ENCODE measurements at places on chromosomes 4 and X. TPM values are rescaled to one million over a fixed set of nuclear protein-coding genes. Genes with fewer than 3 reads are reported as not detected.

DNA sequence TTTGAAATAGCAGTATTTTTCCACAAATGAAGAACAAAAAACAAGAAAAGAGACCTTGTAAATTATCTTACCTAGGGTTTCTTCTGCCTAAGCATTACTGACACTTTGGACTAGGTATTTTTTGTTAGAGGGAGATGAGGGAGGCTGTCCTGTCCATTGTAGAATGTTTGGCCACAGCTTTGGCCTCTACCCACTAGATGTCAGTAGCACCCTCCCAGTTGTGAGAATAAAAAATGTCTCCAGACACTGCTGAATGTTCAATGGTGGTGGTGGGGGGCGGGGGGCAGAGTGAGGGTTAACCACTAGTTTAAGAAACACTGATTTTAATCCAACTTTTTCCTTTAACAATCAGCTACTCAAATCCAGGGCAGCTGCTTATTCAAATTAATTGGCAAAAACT, 25.8 kb downstream of the OTUD4 start:
- DNase-seq, result no peak

DNA sequence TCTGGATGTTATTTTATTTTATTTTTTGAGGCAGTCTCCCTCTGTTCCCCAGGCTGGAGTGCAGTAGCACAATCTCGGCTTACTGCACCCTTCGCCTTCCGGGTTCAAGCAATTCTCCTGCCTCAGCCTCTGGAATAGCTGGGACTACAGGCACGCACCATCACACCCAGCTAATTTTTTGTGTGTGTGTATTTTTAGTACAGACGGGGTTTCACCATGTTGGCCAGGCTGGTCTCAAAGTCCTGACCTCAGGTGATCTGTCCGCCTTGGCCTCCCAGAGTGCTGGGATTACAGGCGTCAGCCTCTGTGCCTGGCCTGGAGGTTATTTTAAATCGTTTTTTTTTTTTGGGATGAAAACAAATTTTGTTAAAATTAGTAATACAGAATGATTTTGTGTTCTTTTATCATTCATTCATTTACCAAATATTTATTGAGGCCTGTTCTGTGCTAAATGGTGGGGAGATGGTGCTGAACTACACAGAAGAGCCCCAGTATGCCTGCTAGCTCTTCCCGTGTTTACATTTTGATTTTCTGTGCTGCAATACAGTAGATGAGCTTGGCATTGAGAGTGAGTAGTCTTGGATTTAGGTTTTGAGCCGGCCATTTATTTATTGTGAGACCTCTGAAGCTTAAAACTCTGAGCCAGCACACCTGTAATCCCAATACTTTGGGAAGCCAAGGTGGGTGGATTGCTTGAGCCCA, 22.7 kb downstream of the ADD1 start:
- no peak for DNase-seq

DNA sequence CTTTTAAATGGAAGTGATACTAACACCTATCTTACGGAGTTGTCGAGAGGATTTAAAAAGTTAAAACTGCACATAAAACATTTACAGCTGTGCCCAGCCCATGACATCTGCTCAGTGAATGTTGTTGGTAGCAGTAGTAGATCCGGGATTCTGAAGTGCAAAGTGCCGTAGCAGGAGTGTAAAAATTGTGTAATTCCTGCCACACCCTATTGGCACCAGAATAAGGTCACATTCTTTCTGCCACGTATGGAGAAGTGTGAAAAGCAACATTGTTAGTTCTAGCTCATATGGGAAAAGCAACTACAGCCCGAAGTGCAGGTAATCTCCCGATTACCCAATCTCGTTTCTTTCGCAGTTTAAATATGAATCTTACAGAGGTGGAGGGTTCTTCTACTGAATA, 31.2 kb downstream of the PRIMPOL start:
- no peak for DNase-seq

AREG gene
- total RNA-seq, result 0.46 TPM

DNA sequence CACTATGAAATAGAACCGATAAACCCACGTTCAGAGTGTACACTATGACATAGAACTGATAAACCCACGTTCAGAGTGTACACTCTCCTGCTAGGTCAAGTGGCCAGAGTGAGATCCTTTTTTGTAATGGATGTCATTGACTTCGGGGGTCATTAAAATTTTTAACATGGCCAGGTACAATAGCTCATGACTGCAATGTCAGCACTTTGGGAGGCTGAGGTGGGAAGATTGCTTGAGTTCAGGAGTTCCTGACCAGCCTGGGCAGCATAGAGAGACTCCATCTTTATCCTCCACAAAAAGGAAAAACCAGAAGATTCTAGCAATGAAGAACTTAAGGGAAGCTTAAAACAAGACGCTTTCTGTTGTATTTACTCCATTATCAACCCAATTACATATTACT, 439.7 kb upstream of the FRG1 start:
- no peak for DNase-seq

DNA sequence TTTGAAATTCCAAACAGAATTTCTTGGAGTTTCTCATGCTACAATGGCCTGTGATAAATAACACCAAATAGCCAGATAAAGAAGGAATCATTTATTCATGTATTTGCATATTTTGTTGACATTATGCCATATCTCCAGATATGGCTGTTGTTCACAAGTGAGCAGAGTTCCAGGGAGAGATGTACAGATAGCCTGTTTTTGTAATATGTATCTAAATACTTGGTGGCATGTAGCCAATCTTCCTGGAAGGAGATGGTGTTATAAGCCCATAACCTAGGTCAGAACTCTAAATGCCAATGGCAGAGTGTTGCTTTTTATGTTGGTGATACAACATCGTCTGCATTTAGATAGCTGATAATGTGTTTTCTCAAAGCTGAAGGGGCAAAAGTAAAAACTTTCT, 292.2 kb downstream of the FBXO8 start:
- DNase-seq, result no peak

DNA sequence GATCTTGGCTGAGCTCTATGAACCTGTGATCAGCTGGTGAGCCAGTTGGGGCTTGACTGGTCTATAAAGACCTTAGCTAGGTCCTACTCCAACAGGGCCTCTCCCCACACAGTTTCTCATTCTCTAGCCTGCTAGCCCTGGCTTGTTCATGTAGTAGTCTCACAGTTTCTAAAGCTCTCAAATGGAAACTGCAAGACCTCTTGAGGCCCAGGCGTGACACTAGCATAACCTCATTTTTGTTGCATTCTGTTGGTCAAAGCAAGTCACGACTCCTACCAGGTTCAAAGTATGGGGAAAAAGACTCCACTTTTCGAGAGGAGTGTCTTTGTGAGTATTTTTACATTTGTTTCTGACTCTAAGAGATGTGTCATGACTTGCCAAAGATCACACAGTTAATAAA, 50.9 kb downstream of the CEP44 start:
- DNase-seq, result no peak

HS3ST1 gene
- 0.07 TPM for total RNA-seq

DNA sequence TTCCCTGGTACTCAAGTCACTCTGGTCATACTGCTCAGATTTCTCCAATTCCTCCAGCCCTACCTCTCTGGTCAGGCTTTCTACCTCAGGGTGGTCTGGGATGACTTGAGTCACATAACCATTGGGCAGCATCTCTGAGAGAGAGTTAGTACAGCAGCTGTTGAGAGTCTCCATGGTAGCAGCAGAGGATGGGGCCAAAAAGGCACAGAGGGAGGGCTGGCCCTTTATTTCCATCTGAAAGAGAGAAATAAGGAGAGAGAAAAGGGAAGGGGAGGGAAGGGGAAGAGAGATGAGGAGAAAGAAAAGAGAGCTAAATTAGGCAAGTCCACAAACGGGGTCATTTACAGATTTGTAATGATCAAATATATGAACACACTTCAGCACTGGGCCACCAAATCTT, 149.1 kb upstream of the ARHGEF9 start:
- DNase-seq, result no peak

GSX2 gene
- not detected for total RNA-seq

SLC4A4 gene
- total RNA-seq, result 1.3 TPM

MAOA gene
- 19.1 TPM for total RNA-seq

DNA sequence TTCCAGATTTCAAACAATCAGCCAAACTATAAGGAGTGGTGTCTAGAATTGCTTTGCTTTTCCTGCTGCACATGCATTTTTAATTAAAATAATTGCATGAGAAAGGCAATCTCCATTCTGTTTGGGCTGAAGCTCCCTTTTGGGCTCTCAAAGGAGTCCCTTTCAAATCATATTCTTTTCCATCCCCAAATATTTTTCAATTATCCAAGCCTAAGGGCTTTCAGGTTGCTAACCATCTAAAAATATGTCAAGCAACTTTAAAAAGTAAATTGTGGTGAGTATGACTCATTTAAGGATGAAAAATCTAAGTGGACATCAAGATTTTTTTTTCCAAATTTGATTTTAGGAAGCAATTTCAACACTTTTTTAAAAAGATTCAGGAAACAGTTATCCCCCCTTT, 28.4 kb downstream of the PIR start:
- DNase-seq, result no peak

DNA sequence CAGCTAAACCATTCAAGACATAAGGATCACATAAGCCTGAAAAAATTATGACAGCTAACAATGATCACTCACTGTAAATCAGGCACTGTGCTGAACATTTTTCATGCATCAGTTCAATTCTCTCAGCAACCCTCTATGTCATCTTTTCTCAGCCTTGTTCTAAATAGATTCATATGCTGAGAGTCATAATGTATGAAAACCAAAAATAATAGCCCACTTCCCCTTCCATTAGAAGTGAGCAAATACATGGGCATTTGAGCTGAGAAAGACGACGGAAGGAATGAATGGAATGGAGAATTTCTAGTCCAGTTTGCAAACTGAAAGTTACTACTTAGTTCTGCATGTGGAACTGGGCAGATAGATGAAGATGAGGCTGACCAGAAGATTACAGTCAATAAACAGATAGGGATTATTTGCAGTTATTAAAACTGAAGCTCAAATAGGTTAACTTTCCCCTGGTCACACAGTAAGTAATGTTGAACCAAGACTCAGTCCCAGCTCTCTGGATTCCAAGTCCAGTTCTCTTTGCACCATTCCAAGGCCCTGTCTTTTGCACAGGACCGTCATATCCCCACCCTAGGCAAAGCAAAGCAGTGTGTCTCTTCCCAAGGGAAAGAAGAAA, 1.6 kb upstream of the SH3RF1 start:
- DNase-seq, result no peak

- no peak for DNase-seq
Measured at GRCh38 chr4:116180157-116180601, 905.2 kb downstream of the TRAM1L1 start.

GRCh38 chrX:56113785-56114436, 118.2 kb upstream of the KLF8 start:
- no peak for DNase-seq

ZNF185 gene
- 0.82 TPM for total RNA-seq

DNA sequence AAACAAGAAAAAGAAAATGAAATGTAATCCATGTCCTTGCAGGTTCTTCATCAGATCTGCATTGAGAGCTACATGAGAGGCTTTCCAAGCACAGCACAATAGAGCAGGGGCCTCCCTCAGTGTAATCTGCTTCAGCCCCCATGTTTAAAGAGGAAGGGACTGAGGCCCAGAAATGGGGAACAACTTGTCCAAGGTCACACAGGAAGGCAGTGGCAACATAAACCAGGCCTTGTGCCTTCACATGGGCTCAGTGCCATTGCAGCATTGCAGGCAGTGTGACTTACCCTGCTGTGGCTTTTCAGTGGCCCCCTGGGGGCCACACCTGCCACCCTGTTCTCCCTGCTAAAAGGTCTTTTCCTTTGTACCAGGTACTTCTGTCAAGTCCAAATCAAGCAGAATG, 20.9 kb upstream of the CD99L2 start:
- no peak for DNase-seq

DIPK2B gene
- not detected for total RNA-seq

GRCh38 chrX:139691843-139692505, 16.0 kb downstream of the MCF2 start:
- no peak for DNase-seq

- no peak for DNase-seq
Measured at GRCh38 chrX:154784149-154784995, 20.9 kb downstream of the MPP1 start.

C4orf36 gene
- not detected for total RNA-seq

DNA sequence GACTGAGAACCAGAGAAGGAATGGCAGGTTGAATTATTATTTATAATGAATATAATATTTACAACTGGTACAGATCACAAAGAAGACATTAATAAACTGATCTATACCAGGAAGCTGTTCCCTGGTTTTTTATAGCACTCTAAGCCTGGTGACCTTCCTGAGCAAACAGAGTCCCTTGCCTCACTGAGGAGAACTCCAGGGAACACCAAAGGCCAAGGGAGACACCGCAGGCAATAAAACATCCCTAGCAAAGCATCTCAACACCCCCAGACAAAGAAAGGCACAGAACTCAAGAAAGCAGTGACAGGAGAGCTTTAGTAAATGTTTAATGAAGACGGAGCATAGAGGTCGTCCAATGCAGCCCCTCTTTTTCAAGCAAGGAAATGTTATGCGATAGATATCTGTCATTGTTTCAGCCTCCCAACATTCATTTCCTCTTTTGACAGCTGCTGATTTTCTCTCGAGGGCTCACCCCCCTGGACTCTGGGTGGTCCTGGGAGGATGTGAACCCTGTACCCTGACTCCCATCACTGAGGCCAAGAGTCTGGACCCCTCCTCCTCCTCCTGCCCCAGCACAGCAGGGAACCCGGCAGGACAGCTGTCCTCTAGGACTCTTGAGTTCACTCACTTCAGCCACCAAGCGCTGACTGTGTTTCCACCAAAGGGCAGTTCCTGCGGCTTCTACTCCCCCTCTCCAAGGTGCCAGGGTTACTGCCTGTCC, 342.5 kb upstream of the GATB start:
- DNase-seq, result no peak

- DNase-seq, result no peak
Measured at GRCh38 chrX:42073448-42073847, 150.1 kb upstream of the CASK start.

DNA sequence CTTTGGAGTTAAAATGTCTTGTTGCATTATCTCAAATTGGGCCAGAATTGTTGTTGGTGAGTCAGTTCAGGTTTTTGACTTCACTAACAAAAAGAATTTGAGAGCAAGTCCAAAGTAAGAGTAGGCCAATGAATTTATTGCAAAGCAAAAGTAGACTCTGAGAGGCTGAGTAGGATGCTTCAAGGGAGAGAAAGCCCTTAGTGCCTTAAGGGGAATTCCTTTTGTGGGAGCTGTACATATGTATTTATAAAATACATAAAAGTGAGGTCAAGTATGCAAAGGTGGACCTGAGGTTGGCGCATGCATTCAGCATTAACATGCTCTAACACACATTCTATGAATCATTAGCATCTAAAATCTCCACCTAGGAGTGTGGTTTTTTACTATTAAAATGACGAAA, 565.4 kb downstream of the GRXCR1 start:
- DNase-seq, result no peak

- no peak for DNase-seq
Measured at GRCh38 chr4:7703688-7704087, 236.0 kb downstream of the AFAP1 start.

- DNase-seq, result no peak
Measured at GRCh38 chr4:78032446-78032845, 24.7 kb upstream of the FRAS1 start.

GRCh38 chr4:106615410-106615945, 246.9 kb upstream of the GIMD1 start:
- no peak for DNase-seq

GRCh38 chr4:83779103-83780052, 243.5 kb downstream of the GPAT3 start:
- no peak for DNase-seq

GRCh38 chrX:1528884-1529203, 8.1 kb downstream of the P2RY8 start:
- no peak for DNase-seq

GRCh38 chr4:156767911-156768415, 203.6 kb downstream of the PDGFC start:
- no peak for DNase-seq
